T-helper 17 cell (primary cell): ENCODE measurements at places on chromosomes 12 and 14.

GRCh38 chr12:9907769-9908168 lies 24.4 kb downstream of the CLEC2A start:
- DNase-seq: no peak

DNA sequence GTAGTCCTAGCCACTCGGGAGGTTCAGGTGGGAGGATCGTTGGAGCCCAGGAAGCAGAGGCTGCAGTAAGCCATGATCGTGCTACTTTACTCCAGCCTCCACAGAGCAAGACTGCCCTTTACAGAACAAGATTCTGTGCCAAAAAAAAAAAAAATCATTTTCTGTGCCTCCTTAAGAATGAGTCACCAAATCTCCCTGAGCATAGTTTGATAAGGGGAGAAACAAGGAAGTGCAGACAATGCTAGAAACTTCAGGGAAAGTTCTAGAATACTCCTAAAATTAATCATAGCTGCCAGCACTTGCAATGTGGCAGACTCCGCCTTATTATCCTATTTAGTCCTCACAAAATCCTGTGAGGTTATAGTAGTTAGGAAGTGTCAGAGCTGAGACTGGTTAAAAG lies 74.5 kb downstream of the KCNK10 start:
- no peak for DNase-seq

GRCh38 chr12:4819654-4820053 lies 90.1 kb upstream of the KCNA1 start:
- DNase-seq: no peak

DNA sequence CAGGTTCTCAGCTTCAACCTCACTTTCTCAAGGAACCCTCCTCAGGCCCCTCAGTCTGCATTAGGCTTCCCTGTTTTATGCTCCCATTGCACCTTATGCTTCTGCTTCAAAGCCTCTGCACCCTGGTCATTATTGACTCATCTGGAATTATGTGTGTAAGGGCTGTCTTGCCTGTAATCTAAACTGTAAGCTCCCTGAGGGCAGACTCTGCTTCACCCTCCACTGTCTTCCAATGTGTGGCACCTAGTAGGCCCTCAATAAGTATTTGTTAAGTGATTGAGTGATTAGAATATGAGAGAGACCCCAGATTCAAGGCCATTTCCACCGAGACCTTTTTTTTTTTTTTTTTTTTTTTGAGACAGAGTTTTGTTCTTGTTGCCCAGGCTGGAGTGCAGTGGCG lies 79.1 kb downstream of the VCPKMT start:
- no peak for DNase-seq
